ENCODE measurements at places on chromosomes 7 and 10.
A peak's percentile ranks its signal among the peaks of the same experiment; 100 is the strongest.

DNA sequence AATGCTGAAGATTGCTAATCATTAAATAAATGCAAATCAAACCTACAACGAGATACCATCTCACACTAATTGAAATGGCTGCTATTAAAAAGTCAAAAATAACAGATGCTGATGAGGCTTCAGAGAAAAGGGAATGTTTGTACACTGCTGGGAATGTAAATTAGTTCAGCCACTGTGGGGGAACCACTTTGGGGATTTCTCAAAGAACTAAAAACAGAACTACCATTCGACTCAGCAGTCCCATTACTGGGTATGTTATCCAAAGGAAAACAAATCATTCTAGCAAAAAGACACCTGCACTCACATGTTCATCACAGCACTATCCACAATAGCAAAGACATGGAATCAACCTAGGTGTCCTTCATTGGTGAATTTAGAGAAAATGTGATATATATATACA, 379.0 kb upstream of the CNTNAP2 start:
- no peak for DNase-seq

GRCh38 chr10:24695452-24695851, 28.2 kb downstream of the ARHGAP21 start:
- no peak for DNase-seq

DNA sequence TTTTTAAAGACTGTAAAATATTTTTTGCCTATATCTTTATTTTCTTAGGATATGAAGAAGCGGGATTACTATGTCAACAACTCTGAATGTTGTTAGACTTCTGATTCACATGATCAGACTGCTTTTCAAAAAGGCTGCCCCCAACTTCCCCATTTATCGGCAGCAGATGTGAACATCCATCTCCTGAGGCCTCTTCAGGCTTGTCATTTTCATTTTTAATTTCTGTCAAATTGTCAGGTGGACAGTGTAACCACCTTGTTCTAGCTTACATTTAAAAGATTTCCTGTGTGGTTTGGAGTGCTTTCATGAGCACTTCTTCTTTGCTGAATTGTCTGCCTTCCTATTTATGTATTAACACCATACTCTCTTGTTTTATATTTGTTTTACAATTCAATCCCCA, 78.8 kb upstream of the GSDME start:
- DNase-seq, result no peak

- DNase-seq, result no peak
These were observed 22.3 kb downstream of the CNPY1 start for GRCh38 chr7:155524018-155524556.

GRCh38 chr10:36738738-36739431, 386.5 kb upstream of the ANKRD30A start:
- DNase-seq, result no peak

DNA sequence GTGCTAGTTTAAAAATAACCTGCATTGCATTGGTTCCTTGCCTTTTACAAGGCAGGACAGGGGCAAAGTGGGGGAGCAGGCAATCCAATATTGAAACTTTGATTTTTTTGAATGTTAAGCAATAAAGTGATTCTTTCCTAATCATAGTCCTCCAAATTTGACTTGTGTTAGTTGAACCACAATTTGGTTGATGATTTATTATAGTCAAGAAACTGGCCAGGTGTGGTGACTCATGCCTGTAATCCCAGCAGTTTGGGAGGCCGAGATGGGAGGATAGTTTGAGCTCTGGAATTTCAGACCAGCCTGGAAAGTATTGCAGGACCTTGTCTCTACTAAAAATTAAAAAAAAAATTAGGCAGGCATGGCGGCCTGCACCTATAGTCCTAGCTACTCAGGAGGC, 27.9 kb upstream of the ABLIM1 start:
- DNase-seq, result no peak

DNA sequence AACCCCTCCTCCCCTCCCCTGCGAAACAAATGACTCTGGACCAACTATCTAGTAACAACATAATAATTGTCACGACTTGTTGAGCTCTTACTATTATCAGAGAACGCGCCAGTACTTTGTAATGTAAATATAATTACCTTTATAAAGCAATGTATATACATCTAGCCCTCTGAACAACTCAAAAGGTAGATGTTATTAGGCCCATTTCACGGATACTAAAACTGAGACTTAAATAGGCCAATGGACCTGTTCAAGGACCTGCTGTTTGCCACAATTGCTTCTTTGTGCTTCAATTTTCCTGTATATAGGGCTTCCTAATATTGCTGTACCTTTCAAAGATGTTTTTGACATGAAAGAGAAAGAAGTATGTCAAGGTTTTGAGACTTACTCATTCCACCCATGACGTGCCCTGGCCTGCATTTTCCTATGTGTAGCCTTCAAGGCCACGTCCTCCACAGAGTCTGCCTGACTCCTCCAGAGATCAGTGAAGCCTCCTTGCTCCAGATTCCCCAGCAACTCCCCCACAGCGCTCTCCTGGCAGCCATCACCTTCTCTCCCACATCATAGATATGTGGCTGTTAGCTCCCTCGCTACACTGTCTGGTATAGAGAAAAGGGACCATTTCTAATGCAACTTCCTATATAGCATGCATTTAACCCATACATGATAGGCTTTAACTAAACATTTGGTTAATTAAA, 156.6 kb downstream of the SKIDA1 start:
- DNase-seq, result no peak

- DNase-seq, result no peak
These were observed 201.8 kb upstream of the PPP2R2D start for GRCh38 chr10:131698986-131699385.

GRCh38 chr7:157276091-157276561, 60.7 kb upstream of the DNAJB6 start:
- no peak for DNase-seq

DNA sequence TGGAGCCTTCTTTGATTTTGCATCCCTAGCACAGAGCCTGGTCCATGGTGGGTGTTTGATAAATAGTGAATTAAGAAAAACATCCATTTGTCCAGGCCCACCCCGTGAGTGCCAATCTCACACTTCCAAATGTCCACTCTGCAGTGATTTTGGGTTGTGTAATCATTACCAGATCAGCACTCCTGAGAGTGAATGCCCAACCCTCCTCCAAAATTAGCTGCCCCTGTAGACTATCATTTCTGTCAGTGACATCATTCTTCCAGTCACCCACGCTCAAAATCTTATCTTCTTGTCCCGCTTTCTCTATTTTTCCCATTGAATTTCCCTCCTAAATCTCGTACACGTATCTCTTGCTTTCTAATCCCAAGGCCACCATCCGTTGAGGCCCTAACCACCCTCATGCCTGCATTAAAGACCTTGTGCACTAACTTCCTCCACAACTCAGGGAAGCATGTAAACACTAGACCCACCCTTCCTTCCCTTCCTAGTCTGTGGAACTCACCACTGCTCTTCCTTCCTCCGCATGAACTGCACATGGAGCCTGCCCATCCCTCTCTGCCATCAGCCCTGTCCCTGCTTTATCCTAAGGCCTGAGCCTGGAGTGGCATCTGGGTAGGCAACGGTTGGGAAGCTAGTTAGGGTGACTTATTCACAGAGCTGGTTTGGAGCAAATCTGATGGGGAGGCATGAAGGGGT, 32.8 kb downstream of the PIK3AP1 start:
- DNase-seq, result no peak

DNA sequence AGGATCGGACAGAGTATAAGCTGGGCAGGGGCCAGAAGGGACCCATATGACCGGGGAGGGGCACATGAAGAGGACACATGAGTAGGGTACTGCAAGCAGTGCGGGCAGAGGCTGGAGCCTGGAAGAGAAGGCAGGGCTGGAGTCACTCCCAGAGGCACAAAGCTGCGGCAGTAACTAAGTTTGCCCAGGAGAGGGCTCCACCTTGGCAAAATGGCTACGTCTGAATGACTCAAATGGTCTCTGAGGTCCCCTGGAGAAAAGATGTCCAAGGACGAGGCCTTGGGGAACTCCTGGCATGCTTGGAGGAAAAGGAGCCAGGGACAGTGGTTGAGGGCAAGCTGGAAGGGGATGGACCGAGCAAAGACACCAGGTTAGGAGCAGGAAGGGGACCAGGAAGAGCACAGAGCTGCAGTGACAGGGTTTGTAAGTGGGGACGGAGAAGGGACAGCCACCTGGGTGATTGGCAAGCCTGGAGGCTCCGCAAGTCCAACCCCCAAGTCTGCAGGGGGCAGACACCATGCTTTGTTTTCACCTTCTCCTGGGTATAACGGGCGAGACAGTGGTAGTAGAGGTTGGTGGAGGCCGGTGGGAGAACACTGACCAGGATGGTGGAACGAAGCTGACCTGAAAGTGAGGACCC, 43.1 kb upstream of the LBX1 start:
- peak; percentile 91 for DNase-seq

DNA sequence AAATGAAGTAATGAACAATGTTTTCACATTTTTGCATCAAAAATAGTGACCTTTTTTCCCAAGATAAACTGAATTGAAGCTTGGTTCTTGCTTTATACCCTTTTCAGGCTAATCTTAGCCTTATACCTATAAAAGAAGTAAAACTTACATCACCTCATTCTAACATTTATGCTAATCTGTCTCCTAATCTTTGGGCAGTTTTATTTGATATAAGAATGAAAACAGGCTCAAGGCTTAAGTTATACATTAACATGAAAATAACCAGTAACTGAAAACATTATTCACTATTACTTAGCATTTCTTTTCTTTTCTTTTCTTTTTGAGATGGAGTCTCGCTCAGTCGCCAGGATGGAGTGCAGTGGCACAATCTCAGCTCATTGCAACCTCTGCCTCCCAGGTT, 113.1 kb downstream of the HIBADH start:
- no peak for DNase-seq

DNA sequence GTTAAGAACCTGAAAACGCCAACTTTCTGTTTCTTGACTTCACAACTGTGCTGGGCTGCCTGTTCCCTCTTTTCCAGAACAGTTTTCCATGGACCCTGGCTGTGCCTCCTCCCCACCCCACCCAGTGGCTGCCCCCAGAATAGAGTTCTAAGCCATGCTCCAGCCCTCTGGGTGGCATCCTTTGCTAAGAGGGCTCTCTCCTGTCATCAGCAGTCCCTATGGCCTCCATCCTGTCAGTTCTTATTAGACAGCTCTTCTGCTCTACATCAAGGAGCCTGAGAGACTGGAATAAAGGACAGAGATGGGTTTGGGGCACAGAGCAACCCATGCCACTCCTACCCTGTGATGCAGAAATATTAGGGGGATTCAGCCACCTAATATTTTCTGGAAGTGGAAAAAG, 13.9 kb upstream of the LRRC4 start:
- DNase-seq, result no peak

DNA sequence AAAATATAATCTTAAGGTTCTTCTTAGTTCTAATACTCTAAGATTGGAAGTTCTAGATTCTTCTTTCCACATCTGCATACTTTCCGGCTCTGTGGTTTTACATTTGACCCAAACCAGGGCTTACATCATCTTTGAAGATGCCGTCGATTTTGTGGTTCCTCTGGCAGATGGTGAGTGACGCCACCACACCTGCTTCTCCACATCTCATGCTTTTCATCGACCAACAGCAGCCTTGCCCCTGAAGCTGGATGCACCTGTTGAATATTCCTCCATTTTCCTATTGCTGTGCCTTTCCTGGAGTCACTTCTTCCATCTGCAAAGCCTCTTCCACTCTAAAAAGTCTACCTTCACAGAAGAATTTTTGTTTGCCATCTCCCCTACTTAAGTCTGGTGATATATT, 121.3 kb downstream of the PRKCQ start:
- DNase-seq, result no peak

- no peak for DNase-seq
These were observed 54.0 kb upstream of the GLCCI1 start for GRCh38 chr7:7914547-7914946.

- DNase-seq, result peak; percentile 89
These were observed 105.4 kb upstream of the FAM133B start for GRCh38 chr7:92695308-92696261.

DNA sequence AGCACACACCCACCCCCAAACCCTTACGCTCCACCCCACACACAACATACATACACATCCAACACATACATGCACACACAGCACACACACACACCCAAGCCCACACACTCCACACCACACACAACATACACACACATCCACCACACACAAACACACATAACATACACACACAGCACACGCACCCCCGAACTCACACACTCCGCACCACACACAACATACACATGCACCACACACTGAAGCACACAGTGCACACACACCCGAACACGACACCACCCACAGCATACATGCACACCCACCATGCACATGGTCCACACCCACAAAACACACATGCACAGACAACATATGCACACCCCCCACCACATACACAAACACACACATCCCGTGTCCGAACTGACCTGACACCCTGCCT, 2.0 kb downstream of the PRAP1 start:
- DNase-seq, result no peak
